ENCODE measurements at places on chromosomes 11 and 22. TPM values are rescaled to one million over a fixed set of nuclear protein-coding genes. Genes with fewer than 3 reads are reported as not detected.

DNA sequence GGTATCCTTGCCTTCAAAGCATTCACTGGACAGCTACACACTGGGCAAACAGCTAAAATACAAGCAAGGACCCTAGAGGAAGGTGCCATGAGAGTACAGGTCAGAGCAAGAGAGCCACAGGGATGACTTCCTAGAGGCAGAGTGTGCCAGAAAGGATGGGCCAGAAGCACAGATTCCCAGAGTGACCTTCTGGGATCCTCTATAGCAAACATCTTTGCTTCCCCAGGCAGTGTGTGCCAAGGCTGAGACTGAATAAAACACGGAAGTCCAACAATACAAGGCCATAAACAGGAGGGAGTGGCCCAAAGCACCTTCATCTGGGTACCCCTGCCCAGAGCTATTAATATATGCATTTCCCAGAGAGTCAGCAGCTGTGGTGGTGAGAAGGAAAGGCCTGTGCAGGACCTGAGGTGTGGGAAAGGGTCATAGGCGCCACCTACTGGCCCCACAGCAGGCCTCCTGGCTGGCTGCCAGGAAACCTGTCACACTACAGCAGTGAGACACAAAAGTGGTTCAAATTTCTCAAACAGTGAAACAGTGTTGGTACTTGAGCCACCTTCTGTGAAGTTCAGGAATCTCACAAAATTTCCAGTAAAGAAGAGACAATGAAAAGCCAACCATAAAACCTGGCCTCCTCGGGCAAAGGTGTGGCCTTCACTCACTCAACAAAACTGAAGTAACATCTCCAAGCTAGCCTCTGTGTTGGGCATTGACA, 20.3 kb downstream of the CLPB start:
- no peak for DNase-seq

Gene NLRP10
- polyA plus RNA-seq, result not detected

DNA sequence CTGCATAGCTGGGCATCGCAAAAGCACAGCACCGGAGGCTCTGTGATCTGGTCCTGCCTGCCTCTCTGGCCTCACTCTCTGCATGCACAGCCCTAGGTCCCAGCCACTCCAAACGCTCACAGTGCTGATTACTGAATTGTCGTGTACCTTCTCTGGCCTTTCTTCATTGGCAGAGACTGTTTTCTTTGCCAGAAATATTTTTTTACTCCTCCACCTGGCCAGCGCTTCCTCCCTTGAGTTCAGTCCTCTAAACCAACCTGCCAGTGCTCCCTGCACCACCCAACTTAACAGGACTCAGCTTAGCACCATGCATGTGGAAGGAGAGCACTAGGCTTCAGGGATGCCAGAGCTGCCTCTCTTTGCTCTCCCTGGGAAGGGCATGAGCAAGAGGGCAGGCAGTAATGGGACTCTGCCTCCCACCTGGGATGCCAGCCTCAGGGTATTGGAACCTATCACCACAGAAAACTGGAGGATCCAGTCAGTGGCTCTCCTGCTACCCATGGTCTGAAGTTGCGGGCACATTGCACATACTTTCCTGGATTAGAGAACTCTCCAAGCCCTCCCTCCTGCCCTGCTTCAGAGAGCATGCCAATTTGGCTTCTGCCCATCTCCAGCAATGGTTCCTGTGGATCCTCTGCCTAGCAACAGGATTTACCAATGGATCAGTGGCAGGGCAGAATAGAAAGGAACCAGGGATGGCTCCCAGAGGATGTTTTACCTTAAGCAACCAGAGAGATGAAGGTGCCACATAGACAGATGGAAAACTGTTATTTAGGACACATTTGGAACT, 37.0 kb upstream of the GNAZ start:
- DNase-seq, result no peak

DNA sequence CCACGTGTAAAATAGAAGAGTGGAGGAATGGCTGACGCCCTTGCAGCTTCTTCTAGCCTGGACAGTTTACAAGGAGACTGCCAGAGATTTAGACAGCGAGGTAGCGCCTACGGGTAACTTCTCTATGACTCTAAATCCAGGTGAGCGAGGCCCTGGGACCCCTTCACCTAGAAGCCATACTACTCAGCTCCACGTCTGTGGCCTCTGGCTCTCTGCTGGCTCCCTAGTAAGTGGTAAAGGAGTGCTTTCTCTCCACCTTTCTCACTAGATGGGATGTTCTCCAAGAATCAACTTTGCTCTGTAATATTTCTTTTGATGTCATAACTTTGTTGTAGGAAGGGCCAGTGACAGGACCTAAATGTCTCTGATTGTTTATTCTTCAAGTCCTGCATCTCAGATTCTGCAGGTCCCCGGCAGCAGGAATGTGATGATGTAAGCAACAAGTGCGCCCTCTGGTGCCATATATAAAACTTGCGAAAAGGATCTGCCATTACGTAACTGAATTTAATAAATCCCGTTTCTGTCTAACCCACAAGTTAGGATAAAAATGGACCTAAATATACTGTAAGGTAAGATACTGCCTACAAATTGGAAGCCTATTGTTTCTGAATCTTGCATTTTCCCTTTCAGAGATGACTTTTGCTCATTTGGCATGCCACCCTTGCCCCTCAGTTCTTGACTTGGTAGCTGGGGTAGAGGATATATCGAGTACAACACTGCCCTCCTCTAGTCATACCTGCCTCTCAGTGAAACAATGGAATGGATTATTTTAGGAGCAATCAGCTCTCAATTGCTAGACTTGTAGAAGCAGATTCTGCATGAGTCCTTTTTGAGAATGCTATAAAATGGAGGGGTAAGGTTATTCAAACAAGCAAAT, 11.0 kb upstream of the PTPN5 start:
- no peak for DNase-seq

DNA sequence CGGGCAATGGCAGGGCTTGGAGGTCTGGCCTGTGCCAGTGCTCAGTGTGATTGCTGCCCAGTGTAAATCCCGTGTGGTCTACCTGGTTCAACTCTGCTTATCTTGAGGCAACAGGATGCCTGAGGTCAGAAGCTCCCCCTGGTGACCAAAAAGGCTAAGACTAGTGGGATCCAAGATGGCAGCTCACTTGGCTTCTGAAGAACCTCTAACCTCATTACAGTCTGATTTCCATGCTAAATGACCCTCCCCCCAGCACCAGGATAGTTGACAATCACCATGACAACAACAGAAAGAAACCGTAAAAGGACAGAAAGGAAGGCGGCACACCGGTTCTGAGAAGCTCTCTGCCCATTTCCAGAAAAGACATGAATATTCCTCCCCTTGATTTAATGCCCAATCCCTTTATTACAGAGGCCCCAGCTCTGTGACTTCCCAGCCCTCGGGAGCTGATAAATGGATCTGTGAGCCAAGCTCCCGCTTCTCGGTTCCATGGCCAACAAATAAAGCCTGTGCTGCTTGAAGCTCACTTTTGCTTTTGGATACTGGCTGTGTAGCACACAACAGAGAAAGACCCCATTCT, 398.4 kb downstream of the CTTN start:
- DNase-seq, result no peak

Gene SEPTIN3
- 5.7 TPM for polyA plus RNA-seq

GRCh38 chr11:92782806-92783205, 186.6 kb upstream of the MTNR1B start:
- no peak for DNase-seq

DNA sequence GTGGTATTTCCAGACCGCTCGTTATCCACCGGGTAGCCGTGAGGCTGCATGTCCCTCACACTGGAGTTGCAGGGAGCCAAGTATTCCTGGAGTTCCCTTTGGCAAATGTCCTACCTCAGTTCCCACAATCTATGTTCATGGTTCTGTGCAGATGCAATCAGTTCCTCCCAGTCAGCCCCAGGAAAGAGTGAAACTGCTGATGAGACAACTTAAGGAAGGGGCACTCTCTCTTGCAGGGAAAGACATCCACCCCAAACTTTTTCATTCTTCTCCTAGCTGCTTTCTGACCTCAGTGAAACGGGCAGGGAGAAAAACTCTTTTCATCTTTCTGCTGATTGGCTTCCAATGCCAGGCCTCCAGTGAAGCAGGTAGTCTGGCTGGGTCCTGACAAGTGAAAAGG, 205.1 kb upstream of the TMEM45B start:
- no peak for DNase-seq

- no peak for DNase-seq
Measured at GRCh38 chr11:61110255-61111049, 8.2 kb downstream of the CD5 start.

Gene OR8K3
- polyA plus RNA-seq, result not detected

DNA sequence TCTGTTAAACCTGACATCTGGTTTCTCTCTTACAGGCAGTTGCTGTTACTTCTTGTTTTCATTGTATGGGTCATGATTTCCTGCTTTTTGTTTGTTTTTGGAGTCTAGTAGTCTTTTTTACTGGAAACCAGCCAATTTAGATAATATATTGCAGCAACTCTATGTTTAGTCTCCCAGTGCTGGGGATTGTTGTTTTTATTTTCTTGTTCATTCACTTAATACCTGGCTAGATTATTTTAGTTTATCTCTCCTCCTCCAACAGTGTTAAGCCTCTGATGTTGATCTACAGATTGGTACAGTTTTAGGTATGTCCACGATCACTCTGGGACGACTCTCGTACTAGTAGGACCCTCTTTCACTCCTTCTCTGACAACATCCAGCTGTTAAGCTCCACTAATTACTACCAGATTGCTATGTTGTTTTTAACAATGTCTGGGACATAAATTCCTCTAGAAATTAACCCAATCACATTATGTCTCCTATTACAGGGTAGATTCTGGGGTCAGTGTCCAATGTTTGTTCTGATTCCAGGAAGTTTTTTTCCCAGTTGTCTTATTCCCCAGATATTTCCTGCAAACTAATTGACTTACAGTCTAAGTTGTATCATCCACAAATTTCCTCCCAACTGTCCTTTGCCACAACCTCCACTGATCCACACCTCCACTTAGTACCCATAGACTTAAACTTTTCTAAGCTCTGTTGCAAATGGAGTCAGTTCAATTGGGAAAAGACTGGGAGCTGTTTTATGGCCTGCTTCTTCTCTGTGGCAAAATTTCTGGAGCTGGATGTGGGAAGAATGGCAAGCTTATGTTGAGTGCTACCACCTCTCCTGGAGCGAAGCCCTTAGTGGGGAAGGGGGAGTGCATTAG, 1280.6 kb upstream of the CNTN5 start:
- peak; percentile 82 for DNase-seq

DNA sequence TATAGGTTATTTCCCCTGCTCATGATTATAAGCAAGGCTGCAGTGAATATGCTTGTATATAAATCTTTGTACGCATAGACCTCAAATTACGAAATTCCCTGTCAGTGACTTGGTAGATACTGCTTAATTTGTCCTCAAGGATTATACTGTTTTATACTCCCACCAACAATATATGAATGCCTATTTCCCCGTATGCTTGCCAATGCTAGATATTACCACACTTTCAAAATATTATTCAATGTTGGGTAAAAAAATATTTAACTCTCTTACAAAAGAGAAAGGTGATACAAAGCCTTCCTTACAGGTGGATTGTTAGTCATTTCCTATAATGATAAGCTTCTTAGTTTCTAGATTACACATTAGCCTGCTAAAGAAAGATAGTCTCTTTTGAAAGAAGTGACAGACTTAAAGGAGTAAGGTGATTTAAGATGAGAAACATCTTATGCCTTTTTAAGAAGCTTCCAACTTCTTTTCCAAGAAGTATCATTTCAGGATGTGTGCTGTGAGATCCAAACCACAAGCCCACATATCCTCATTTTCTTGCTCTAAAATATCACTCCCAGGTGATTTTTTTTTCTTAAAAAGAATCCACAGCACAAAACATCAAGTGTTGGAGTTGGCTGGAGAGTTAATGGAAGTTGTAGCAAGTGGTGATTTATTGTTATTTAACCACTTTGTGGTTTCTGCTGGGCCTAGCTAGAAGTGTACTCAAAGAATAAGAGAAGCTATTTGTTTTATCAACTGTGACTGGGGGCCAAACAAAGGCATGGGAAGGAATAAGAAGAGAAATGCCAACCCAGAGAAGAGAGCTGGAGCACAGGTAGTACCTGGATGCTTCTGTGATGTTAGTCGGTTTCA, 59.2 kb downstream of the BARX2 start:
- no peak for DNase-seq

DNA sequence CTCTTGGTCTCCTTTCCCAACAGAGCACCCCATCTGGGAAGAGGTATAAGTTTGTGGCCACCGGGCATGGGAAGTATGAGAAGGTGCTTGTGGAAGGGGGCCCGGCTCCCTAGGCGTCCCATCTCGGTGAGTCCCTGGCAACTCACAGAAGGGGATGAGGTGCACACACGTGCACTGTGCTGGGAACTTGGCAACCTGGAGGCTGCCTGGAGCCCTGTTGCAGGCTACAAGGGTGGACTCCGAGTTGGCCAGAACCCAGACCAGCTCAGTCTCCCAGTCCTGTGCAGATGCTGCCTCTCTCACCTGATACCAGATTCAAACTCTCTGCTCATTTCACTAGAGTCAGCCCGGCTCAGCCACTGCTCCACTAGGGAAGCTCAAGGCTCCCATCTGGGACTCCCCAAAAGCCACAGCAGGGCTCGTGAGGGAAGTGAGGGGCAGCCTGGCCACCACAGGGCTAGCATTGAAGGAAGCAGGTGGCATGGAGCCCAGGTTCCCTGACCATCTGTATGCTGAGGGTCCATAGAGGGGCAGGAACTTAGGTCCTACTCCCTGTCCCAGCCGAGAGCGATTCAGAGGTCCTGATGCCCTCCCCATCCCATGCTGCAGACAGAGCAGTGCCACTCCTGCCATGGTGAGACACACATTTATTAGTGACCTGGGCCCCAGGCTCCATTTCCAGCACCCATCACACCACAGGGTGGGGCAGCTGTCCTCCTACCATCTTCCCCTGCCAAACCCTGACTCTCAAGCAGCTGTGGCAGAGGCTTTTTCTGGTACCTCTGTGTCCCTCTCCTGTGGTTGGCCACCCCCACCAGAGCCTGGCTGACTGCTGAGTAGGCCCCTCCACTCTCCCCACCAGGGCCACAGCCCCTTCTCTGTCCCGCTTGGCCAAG, 4.0 kb downstream of the PRR33 start:
- no peak for DNase-seq

Gene SPDYC
- polyA plus RNA-seq, result not detected

DNA sequence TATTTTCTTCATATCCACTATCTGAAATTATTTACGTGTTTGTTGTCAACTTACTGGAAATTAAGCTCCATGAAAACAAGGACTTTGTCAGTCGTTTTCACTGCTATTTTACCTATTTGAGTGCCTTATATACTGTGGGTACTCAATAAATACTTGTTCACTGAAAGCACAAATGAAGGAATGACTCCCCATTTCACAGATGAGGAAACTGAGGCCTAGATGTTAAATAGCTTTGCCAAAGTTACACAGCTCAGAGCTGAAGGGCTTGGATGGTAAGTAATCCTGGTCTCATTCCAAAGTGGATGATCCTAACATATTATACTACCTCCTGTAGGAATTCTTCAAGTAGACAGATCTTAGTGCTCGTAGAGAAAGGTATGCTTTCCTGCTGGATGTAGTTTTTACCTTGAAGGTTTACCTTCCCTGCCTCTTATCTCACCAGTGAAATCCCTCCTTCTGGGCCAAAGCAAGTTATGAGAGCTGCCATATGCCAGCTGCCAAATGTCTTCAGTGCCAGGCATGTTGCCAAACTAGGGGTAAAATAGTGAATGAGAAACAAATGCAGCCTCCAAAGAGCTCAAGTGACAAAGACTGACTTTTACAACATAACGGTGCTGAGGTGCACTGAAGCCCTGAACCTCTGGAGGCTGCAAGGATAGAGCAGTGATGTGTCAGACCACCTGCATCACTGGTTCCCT, 129.7 kb downstream of the TRIM44 start:
- no peak for DNase-seq

Measured in right renal cortex interstitium (tissue), 3 donors.